ENCODE measurements at places on chromosomes 2 and 18.

DNA sequence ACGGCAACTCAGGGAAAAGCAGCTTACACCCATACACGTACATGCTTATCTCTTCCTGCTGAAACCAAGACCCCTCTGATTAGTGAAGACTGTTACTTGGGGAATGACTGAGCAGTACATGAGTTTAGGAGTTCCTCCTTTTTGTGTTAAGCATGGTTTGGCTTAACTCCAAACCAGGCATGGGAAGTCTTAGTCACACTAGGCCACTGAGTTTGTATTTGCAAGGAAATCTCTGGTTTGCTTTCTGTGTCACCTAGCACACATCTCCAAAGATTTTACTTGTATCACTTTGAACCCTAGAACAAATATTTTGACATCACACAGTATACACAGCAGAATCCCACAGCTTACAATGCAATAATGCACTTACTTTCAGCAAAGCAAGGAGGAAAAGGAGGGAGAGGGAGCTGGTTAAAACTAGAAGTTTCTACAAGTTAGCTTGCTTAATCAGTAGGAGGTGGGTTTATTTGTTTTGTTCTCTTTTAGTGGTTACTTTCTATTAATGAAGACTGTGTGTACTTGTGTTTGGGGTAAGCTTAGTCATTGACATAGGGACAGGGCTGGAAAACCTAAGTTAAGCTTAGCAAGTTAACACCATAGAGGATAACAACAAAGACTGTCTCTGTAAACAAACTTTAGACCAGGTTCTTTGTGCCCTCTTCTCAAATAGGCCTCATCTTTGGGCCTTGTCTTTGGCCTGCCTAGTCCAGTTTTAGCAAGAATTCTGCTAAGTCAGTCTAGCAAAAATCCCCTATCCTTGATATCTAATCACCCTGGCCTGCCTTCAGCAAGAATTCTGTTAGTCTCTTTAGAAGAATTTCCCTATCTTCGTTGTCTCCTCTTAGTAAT, 219.4 kb downstream of the MREG start:
- no peak for DNase-seq

DNA sequence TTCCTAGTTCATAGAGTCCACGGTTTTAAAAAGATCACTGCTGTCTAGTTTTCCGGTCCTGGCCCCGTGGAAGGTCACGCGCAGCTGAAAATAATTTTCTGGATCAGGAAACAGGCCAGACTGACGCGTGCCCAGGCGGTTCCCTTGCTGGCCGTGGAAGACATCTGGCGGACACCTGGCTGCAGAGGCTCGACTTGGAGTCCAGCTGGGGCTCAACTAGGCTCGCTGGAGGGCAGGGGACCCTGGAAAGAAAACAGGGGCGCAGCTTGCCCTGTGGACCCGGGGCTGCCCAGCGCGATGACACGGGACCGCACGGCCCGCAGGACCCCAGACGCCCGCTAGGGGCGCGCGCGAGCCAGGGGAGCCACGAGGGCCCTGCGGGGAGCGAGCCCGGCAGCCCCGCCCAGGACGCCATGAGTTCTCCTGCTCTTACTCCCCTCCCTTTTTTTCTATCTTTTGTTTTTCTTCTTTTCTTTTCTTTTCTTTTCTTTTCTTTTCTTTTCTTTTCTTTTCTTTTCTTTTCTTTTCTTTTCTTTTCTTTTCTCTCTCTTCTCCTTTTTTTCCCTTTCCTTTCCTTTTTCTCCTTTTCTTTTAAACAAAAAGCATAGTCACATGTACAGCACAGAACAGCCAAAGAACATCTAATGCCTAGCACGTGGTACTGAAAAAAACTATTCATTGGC, 43.2 kb upstream of the UBE2F start:
- peak; percentile 94 for DNase-seq

GRCh38 chr18:63953811-63954210, 4.7 kb downstream of the HMSD start:
- no peak for DNase-seq

DNA sequence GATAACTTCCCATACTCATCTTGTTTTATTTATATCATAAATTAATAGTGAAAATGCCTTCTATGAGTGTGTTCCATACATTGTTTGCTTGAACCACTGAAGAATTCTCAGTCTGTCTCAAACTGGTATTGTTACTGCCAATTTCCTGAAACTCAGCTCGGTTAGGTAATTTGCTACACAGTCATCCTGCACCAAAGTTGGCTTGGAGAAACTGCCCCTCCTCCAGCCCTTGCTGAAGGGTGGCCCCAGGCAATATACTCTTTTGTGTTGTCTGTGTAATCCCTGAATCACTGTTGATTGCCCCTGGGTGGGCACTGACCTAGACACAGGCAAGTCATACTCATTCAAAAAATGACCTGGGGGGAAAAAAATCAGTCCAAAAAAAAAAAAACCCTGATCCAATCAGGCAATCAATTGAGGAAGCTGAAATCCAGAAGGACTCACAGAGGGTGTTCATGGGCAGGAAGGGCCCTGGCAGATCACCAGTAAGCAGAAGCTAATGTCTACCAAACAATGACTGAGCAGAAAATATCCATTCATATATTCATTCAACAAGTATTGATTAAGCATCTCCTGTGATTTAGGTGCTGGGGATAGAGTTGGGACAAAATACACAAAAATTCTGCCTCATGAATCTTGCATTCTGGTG, 3.8 kb upstream of the SESTD1 start:
- DNase-seq: no peak

DNA sequence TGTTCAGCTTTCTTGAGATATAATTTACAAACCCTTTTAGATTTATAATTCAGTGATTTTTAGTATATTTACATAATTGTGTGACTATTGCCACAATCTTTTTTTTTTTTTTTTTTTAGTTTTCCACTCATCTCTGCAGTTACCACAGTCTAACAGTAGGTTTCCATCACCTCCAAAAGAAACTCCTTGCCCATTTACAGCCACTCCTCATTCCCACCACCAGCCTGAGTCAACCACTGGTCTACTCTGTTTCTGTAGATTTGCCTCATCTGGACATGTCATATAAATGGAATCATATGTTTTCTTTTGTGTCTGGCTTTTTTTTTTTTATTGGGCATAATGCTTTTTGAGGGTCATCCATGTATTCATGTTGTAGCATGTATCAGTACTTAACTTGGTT, 16.1 kb downstream of the MTX2 start:
- DNase-seq: no peak

- no peak for DNase-seq
Measured at GRCh38 chr2:24077879-24078278, 1.8 kb upstream of the SF3B6 start.

- no peak for DNase-seq
Measured at GRCh38 chr2:199814817-199815211, 36.2 kb downstream of the FTCDNL1 start.

GRCh38 chr2:46815121-46815802, 100.3 kb downstream of the MCFD2 start:
- DNase-seq: no peak

- DNase-seq: no peak
Measured at GRCh38 chr2:86787736-86788135, 3.0 kb downstream of the CD8A start.

DNA sequence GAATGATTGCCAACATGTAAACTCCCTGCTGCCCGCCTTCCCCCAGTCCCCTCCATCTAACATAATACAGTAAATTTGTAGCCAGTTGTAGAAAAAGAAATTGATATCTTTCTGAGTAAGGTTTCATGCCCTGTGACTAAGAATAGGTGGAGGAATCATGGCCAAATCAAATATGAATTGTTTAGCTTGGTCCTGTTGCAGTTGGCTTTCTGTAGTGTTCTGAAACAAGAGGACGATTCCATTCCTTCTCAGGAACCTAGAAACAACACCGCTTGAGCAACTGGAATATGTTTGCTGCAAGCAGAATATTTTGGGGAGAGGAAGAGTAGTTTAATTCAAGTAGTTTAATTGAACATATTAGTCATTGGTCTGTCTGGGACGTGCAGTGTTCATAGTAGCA, 7.0 kb upstream of the DRC1 start:
- DNase-seq: no peak

- no peak for DNase-seq
Measured at GRCh38 chr2:172082944-172083627, 2.2 kb upstream of the DLX1 start.

DNA sequence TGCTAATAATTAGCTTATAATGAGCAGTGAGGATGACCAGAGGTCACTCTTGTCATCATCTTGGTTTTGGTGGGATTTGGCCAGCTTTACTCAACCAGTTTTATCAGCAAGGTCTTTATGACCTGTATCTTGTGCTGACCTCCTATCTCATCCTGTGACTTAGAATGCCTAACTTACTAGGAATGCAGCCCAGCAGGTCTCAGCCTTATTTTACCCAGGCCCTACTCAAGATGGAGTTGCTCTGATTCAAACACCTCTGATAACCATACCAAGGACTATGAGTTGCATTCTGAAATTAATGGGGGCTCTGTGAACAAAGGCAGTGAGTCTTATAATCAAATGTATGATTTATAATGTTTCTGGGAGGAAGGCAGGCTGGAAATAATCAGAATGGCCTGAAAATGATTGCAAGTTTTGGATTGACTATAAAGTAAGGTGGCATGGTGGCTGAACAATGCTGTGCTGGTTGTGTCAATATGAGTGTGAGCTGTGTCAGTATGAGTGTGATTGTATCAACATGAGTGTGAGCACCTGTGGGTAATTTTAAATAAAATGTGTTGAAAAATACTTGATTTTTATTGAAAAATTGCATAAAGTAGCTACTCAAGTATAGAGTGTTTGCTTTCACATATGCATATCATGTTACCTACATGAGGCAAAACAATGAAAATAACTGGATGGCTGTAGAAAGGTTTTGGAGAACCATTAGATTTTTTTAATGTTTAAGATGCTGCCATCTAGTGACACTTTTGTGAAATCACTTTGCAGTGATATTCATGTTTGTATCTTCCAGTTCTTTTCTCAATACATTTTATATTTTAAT, 103.0 kb downstream of the KYNU start:
- DNase-seq: no peak
